ENCODE measurements at places on chromosomes 16 and 17. TPM values are rescaled to one million over a fixed set of nuclear protein-coding genes. Genes with fewer than 3 reads are reported as not detected.

The AOC2 gene
- total RNA-seq = 1.7 TPM

The C17orf100 gene
- 1.5 TPM for total RNA-seq

- no peak for DNase-seq
Observed at GRCh38 chr16:13950821-13951547, 31.0 kb downstream of the ERCC4 start.

DNA sequence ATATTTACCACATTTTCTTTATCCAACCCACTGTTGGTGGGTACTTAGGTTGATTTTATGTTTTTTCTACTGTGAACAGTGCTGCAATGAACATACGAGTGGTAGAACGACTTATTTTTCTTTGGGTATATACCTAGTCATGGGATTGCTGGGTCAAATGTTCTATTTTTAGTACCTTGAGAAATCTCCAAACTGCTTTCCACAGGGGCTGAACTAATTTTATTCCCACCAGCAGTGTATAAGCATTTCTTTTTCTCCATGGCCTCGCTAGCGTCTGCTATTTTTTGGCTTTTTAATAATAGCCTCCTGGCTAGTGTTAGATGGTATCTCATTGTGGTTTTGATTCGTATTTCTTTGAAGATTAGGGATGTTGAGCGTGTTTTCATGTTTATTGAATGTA, 202.3 kb downstream of the LGALS9B start:
- no peak for DNase-seq

DNA sequence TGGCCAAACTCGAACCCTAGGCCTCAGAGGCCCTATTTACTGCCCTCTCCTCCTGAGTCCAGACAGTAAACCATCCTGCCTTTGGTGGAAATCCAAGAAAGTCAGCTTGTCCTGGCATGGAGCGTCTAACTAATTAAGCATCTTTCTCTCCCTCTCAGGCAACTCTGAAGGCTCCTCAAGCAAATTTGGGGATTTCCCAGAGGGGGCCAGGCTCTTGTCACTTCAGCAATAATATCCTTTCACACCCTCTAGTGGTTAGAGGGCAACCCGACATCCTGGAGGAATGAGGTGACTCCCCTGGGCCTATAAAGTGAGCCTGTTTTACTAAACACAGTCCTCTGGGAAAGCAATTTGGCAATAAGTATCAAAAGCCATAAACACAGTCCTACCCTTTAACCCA, 60.4 kb downstream of the NOG start:
- no peak for DNase-seq

The TLCD2 gene
- total RNA-seq = 6.2 TPM

GRCh38 chr17:10624969-10625368, 32.1 kb downstream of the MYH3 start:
- DNase-seq = no peak

DNA sequence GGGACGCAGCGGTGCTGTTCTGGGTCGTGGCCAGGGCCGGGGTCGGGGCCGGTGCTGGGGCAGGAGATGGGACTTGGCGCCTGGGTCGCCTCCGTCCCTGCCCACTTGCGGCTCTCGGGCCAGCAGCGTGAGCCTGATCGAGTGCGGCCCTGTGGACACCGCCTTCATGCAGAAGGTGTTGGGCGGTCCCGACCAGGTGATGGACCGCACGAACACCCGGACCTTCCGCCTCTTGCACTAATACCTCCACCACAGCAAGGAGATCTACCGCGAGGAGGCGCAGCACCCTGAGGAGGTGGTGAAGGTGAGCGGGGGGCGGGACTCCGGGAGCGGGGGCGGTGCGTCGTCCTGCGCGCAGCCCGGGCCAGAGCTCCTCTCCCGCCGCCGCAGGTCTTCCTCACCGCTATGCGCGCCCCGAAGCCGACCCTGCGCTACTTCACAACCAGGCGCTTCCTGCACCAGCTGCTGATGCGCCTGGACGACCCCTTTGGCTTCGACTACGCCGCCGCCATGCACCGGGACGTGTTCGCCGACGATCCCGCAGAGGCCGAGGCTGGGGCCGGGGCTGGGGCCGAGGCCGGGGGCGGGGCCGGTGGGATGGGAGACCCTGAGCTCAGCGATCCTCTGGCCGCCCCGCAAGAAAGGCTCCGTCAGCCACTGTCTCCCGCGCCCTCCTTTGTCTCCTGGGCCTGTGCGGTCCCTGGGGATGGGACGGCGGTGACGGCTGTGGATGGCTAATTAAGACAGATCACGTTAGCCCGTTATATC, 4.5 kb upstream of the HSD17B1 start:
- DNase-seq = no peak

GRCh38 chr16:82096641-82097040, 61.6 kb downstream of the HSD17B2 start:
- DNase-seq = peak; percentile 55

The MIEN1 gene
- total RNA-seq = 53.7 TPM

- DNase-seq = no peak
Observed at GRCh38 chr17:67136191-67137025, 92.1 kb downstream of the CACNG1 start.

DNA sequence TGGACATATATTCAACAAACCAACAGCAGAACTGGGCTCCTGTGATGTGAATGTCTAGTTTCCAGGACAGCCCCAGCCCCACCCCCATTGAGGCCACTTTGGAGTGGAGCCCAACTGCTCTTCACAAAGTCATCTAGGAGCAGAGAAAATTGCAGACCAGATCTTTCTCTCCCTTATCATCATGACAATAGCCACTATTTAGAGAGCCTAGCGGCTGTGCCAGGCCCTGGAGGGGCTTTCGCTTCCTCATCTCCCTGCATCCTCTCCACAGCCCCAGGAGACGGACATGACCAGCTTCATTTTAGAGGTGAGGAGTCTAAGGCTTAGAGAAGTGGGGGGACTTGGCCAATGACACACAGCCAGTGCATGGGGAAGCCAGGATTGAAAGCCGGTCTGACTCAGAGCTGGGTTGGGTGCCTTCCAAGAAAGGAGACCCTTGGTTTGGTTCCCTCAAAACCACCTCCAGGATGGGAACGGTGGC, 1.4 kb downstream of the PRSS8 start:
- no peak for DNase-seq

DNA sequence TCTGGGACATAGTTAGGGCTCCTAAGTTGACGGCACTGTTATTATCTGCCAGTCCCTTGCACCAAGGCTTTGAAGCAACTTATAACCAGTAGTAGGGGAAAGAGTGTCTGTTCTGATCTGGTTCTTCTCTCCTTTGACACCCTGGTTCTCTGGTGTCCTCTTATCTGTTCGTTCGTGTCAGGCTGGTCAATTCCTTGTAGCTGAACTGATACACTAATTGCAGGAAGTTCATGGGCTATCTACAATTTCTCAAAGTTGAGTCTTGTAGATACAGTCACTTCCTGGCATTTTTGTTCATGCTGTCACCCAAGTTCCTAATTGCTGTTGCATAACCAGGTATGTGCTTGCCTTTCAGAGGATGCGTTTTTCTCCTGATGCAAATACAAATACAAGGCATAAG, 17.3 kb upstream of the MYO1D start:
- peak; percentile 14 for DNase-seq

The CES1 gene
- total RNA-seq = 12.4 TPM

The PNMT gene
- total RNA-seq = 9.4 TPM

GRCh38 chr16:79089735-79090284, 510.7 kb downstream of the MAF start:
- no peak for DNase-seq

DNA sequence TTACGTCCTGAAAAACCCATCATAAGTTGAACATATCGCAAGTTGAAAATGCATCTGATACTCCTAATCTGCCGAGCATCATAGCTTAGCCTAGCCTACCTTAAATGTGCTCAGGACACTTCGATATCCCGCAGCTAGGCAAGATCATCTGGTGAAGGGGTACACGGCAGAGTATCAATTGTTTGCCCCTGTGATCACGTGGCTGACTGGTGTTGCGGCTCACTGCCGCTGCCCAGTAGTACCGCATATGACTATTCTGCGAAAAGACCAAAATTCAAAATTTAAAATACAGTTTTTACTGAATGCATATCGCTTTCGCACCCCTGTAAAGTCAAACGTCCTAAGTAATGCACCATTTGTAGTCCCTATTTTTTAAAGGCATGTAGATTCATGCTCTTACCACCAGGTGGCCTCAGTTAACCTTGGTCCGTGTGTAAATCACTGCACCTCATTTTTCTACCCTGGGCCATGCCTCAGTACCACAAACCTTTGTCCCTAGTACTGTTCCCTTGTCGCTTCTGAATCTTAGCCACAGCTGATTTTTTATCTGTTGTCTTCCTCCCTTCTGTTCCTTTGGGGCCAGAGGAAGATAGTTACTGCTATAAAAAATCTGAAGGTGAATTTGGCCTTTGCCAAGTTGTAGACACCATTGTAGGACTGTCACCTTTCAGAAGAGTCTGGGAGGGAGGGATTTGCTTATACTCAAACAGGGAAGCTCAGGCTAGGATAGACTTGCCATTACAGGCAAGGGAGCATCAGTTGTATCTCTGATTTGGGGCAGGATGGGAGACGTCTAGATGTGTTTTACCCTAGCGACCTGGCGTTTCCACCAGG, 34.4 kb downstream of the WWP2 start:
- DNase-seq = no peak

- peak; percentile 78 for DNase-seq
Observed at GRCh38 chr17:57701124-57701523, 44.0 kb downstream of the CCDC182 start.

The NBR1 gene
- 103 TPM for total RNA-seq

GRCh38 chr17:43820759-43821158, 12.2 kb downstream of the MPP3 start:
- DNase-seq = no peak

DNA sequence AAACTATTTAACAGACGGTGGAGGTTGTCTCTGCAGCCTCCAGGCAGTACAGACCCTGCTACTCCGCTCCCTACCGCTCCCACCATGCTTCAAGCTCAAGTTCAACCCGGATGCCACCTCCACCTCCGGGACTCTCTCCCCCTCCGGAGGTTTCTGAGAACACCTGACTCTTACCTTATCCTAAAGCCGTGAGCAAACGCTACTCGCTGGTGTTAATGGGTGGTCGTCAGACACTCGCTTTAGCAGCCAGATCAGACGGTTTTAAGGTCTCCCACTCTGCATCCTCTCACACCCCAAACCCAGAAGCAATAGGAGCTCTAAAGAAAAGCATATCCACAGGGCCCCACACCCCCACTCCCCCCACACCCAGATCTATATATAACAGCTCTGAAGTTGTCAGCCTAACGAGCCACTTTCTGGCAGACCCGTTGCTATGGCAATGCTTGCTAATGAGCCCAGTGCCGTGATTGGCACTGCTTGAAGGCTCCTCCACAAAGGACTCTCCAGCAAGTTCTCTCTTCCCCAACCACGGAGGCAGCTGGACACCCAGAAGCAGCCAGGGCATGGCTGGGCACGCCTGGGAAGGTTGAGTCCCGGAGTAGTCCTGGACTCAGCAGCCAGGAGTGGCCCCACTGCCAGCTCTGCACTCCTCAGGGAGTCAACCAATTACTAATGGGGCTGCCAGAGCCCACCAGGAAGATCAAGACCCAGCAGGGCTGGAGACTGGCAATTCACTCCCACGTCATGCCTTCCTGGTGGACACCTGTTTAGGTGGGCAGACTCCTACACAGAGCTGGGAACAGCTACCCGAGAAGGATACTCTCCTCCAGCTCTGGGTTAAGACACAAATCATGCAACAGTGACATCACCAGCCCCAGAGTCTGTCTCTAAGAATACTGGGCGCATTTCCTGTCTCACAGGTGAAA, 121.2 kb upstream of the RCVRN start:
- no peak for DNase-seq

DNA sequence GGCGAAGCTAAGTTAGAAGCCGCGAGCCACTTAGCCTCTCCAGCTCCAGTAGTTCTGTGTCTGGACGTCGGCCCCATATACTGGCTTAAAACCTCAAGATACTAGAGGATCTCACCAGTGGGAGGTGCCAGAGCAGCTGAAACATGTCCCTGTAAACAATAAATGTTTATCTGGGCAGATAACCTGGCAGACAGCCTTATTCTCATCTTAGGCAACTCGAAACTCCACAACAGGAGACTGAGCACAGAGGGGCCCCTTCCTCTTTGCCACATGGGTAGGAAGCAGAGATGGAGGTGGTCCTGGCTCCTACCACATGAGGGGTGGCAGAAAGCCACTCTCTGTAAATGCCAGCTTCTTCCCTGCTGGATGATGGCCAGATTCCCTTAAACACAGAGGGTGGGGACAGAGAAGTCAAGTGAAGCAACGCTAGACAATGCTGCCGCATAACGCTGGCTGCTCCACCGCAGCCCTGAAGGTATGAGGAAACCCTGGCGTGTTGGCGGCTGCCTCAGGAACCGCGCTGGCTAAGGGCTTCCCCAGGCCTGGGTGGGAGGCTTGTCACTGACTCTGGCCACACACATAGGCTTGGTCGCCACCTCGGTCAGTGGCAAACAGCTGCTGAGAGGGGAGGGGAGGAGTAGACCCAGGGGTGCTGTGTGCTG, 67.9 kb downstream of the HIC1 start:
- no peak for DNase-seq

- DNase-seq = no peak
Observed at GRCh38 chr16:72877374-72878028, 170.4 kb downstream of the ZFHX3 start.

GRCh38 chr16:67040906-67041305, 12.0 kb downstream of the CBFB start:
- no peak for DNase-seq

- DNase-seq = no peak
Observed at GRCh38 chr17:72745241-72745640, 347.2 kb downstream of the SLC39A11 start.

DNA sequence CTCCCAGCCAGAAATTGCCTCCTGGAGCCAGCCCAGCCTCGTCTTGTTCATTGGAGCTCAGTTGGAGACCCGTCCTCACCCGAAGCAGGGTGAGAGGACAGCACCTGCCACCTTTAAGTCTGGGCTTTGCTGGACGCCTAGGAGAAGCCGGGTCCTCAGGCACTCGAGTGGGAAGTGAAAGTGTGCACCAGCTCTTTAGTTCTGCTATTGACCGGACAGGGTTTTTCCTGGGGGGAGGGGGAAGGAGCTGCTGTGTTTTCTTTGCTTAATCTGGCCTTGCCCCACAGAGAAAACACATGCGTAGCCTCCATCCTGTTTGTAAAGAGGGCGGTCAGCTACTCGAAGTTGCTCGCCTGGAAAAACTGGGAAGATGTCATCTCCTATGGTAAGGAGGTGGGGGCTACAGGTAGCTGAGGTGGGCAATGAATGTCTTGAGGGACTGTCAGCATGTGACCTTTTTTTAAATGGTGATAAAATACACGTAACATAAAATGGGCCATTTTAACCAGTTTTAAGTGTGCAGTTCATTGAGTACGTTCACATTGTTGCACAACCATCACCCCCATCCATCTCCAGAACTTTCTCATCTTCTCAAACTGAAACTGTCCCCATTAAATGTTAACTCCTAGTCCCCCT, 34.4 kb downstream of the CMIP start:
- DNase-seq = no peak

- no peak for DNase-seq
Observed at GRCh38 chr17:41048441-41048840, 1.3 kb upstream of the KRTAP2-1 start.

DNA sequence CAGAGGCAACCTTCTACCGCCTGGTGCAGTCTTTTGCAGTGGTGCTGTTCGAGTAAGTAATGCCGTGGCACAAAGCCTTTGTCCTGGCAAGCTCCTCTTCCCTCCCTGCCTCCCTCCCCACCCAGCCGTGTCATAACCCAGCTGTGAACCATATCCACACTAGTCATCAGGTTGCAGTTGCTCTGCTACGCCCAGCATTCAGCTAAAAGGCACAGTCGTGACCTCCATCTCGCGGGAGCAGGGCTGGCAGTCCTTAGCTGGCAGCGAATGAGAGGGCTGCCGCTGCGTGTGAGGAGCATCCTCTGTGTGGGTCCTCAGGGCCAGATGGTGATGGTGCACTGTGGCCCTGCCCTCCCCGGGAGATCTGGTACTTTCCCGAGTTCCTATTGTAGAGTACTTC, 39.3 kb downstream of the CIBAR2 start:
- no peak for DNase-seq

- DNase-seq = no peak
Observed at GRCh38 chr17:61452301-61453290, at the start of gene TBX4. TBX4 (plus strand) TSS chr17:61452422; CDS start chr17:61456491, 4,069 bp downstream.
